ENCODE measurements at places on chromosomes 11 and 22. TPM values are rescaled to one million over a fixed set of nuclear protein-coding genes. Genes with fewer than 3 reads are reported as not detected.

DNA sequence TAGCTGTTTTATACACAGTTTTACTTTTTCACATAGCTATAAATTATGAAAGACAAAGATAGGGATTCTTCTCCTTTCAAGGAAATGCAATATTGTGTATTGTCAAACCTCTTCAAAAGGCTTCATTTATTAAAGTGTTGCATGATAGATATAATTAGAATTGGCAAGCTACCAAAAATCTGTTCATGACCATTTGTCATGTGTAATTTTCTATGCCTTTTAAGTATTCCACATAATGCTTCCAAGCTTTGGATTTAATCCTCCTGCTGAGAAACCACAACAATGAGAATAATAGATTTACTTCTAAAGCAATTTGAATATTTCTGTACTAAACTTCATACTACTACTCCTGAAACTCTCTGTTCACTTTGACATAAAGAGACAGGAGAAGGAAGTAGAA is 403.2 kb upstream of the CCDC179 start:
- peak; percentile 34 for DNase-seq
- H3K4me1 ChIP-seq: no peaks in the 10 kb centered on the region
- H3K4me3 ChIP-seq: no peak overlapping the region
- H3K27me3 ChIP-seq: no peaks in the 10 kb centered on the region
- no peak overlapping the region for H3K27ac ChIP-seq

The CDC42EP2 gene
- total RNA-seq: 12.3 TPM

DNA sequence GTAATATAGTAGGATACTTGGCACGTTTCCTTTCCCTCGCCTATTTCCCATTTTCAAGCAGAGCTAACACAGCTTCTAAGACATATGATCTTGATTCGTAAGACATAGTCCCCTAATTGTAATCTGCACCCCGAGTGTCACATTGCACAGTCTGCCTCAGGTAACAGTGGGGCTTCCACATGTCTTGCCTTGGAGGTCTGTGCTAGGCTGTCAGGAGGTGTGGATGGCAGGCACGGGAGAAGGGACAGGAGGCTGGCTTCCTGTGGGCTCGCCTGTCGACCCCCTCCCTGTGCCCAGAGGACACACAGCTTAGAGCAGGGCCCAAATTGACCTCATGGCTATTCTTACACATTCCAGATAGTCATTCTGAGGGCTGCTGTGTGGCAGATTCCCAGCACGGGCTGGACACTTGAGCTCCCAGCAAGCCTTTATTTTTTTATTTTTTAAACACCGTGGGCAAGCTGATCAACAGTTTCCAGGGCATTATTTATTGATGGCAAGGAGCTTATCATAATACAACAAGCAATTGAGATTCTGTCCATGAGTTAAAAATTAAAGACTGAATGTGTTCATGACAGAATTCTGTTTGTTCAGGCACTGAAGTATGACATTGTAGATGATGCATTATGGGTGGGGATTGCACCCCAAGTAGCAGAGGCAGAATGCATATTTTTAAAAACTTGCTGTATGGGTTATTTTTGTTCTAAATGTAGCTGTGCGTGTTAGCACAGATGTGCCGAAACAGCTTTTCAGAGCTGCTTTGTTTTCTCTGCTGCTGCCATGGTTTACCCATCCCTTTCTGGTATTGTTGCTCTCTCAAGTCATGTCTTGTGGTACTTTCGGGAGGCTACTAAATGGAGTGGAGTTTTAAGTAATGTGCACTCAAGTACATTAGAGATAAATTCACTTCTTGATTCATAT is 113.0 kb downstream of the ATXN10 start:
- no peak overlapping the region for H3K4me3 ChIP-seq
- H3K27me3 ChIP-seq: no peaks in the 10 kb centered on the region
- H3K27ac ChIP-seq: no peak overlapping the region
- peaks cover 22% of the 10 kb centered on the region for H3K4me1 ChIP-seq
- DNase-seq: no peak

The INS gene
- total RNA-seq: not detected

- H3K27ac ChIP-seq: no peak overlapping the region
- H3K4me1 ChIP-seq: peaks cover 4% of the 10 kb centered on the region
- no peak overlapping the region for H3K4me3 ChIP-seq
- peak; percentile 54 for DNase-seq
Measured at GRCh38 chr11:87879118-87879517, 296.1 kb downstream of the RAB38 start.

DNA sequence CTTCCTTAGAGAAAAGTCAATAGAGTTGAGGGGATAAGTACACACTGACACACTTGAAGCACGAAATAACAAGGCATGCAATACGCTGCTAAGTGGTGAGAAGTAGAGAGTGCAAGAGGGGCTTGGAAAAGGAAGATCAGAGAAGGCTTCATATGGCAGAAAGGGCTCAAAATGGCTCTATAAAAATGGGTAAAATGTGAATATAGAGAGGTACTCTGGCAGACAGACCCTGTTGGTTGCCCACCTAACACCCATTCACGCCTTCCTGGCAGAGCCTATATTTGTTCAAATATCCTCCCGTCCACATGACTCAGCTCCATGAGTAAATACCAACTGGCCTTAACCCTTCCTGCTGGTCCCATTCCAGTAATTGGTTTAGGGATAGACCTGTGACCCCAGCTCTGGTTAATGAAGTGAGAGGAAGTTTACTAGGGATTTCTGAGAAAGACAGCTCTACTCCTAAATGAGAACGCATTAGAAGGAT is 38.9 kb upstream of the CCDC34 start:
- no peaks in the 10 kb centered on the region for H3K36me3 ChIP-seq
- no peak overlapping the region for H3K4me3 ChIP-seq
- H3K4me1 ChIP-seq: no peaks in the 10 kb centered on the region
- no peak overlapping the region for H3K27ac ChIP-seq

GRCh38 chr22:46674367-46674781 is 54.2 kb downstream of the GRAMD4 start:
- DNase-seq: no peak
- no peaks in the 10 kb centered on the region for H3K27me3 ChIP-seq
- H3K36me3 ChIP-seq: no peaks in the 10 kb centered on the region
- no peak overlapping the region for H3K4me3 ChIP-seq

- H3K27me3 ChIP-seq: no peaks in the 10 kb centered on the region
- no peak for DNase-seq
- H3K4me3 ChIP-seq: no peak overlapping the region
- peaks cover 31% of the 10 kb centered on the region for H3K4me1 ChIP-seq
Measured at GRCh38 chr11:130774703-130775102, 141.6 kb downstream of the SNX19 start.

GRCh38 chr22:24002272-24002671 is 3.0 kb downstream of the GSTT4 start:
- DNase-seq: no peak
- no peak overlapping the region for H3K4me3 ChIP-seq
- H3K27ac ChIP-seq: no peak overlapping the region
- no peaks in the 10 kb centered on the region for H3K4me1 ChIP-seq

DNA sequence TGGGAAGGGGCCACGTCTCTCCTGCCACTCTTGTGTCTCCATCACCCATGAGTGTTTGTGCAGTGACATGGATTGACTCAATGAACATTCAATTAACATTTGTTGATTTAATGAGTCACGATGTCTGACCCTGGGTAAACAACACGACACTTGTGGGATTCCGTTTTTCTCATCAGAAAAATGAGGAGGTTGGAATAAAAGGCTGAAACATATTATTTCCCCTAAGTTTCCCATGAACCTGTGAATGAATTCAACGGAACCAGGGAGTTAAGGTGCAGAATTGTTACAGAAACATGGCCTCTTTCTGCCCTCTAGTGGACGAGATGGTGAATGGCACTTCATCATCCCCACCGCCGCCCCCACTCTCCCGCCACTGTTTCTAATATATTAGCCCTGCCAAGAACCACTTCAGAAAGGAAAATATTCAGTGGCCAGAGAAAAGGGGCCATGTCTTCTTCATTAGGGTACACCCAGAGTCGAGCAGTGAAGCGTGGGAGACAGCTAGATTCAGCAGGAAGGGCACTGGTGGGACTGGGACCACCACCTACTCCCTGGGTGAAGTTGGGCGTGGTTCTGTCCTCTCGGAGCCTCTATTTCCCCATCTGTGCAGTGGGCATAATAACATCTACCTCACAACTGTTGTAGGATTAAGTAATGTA is 46.3 kb upstream of the SYT13 start:
- peak; percentile 49 for DNase-seq
- H3K27me3 ChIP-seq: peaks cover 2% of the 10 kb centered on the region
- no peaks in the 10 kb centered on the region for H3K36me3 ChIP-seq
- H3K4me3 ChIP-seq: no peak overlapping the region
- H3K27ac ChIP-seq: no peak overlapping the region
- H3K4me1 ChIP-seq: peaks cover 5% of the 10 kb centered on the region

DNA sequence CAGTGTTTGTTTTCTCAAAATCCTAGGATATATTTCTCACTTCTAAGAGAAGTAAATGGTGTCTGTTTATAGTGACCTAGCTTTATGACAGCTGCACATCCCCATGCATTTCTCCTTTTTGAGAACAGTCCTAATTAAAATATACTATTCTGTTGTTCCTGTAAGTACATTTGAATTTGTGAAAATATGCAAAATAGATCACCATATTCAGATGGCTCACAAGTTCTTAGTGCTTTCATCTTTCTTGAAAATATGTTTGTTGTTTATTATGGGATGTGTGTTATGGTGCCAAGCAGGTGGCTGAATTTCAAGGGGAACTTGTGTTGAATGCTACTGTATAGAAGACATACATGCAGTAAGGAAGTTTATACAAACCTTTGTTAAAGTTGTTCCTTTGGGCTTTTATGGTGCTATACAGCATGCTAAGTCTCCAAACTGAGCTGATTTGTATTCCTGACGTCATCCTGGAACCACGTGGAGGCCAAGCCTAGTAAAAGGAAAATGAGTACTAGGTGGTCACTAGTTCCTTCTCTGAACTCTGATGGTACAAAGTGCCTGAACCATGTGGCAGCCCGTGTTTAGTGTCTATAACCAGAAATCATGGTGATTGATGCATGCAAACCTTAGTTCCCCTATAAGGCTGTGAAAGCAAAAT is 7.8 kb upstream of the VSTM5 start:
- no peak overlapping the region for H3K4me3 ChIP-seq
- no peak for DNase-seq
- H3K36me3 ChIP-seq: no peaks in the 10 kb centered on the region
- H3K4me1 ChIP-seq: no peaks in the 10 kb centered on the region
- H3K27me3 ChIP-seq: no peaks in the 10 kb centered on the region
- no peak overlapping the region for H3K27ac ChIP-seq

GRCh38 chr11:44624761-44625221 is 59.3 kb downstream of the CD82 start:
- no peaks in the 10 kb centered on the region for H3K36me3 ChIP-seq
- H3K27me3 ChIP-seq: no peaks in the 10 kb centered on the region

GRCh38 chr11:4891996-4892640 is 10.4 kb downstream of the OR51T1 start:
- peaks cover 4% of the 10 kb centered on the region for H3K4me1 ChIP-seq
- H3K4me3 ChIP-seq: no peak overlapping the region
- H3K27ac ChIP-seq: no peak overlapping the region
- peak; percentile 86 for DNase-seq
- no peaks in the 10 kb centered on the region for H3K27me3 ChIP-seq

The CLNS1A gene
- 130 TPM for total RNA-seq

- no peak overlapping the region for H3K27ac ChIP-seq
- no peaks in the 10 kb centered on the region for H3K27me3 ChIP-seq
- no peaks in the 10 kb centered on the region for H3K36me3 ChIP-seq
- no peaks in the 10 kb centered on the region for H3K4me1 ChIP-seq
Measured at GRCh38 chr11:88193278-88193677, 18.0 kb upstream of the RAB38 start.

DNA sequence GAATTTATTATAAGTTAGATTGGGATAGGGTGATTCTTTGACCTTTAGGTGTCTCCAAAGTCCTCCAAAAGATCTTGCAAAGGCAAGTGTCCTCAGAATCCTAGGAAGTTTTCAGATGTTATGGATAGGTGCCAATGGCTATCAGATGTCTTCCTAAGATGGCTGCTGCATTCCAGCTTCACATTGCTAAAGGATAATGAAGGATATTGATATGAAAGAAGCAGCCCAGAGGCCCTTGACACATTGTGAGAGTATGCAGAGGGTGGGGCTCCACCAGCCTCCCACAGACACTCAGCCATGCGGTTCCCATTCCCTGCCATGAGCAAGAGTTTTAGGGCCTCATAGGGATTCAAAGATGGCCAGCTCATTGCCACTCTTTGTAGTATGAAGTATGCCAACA is 22.3 kb upstream of the GLYATL2 start:
- H3K27ac ChIP-seq: no peak overlapping the region
- no peaks in the 10 kb centered on the region for H3K4me1 ChIP-seq
- no peak overlapping the region for H3K4me3 ChIP-seq

DNA sequence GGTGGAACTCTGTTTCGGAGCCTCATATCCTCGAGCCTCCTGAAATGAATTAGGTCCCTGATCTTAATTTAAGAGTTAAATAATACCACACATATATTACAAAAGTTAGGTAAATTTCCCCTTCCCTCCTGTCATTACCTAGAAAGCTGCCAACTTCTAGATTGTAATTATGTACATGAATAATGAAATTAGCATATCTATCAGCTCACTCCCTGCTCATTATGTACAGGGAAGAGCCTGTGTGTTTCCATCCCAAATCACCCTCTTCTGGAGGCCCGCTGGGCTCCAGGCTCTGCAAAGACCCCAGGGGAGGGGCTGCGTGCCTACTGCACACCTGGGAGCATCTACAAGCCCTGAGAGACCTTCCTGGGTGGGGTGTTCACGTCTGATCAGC is 384.1 kb downstream of the MN1 start:
- no peak for DNase-seq
- H3K27me3 ChIP-seq: peaks cover 8% of the 10 kb centered on the region
- no peaks in the 10 kb centered on the region for H3K36me3 ChIP-seq
- peaks cover 13% of the 10 kb centered on the region for H3K4me1 ChIP-seq
- H3K27ac ChIP-seq: no peak overlapping the region

DNA sequence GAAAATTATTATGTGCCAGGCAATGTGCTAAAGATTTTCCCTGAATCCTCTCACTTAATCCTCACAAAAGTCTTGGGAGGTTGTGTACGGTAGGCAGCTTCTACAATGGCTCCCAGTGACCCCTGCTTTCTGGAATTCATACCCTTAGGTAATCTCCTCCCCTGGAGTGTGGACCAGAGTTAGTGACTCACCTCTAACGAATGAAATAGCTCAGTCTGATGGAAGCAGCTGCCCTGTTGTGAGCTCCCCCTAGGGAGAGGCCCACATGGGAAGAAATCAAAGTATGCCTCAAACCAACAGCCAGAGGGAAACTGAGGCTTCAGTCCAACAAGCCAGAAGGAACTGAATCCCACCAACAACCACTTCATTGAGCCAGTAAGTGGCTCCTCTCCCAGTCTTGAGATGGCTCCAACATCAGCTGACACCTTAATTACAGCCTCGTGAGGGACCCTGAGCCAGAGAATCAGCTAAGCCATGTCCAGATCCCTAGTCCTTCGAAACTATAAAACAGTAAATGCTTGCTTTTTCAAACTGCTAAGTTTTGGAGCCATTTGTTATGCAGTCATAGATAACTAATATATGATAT is 98.9 kb upstream of the ISX start:
- H3K4me1 ChIP-seq: no peaks in the 10 kb centered on the region
- DNase-seq: peak; percentile 41
- no peak overlapping the region for H3K4me3 ChIP-seq
- no peaks in the 10 kb centered on the region for H3K36me3 ChIP-seq

The CRYBB1 gene
- not detected for total RNA-seq

DNA sequence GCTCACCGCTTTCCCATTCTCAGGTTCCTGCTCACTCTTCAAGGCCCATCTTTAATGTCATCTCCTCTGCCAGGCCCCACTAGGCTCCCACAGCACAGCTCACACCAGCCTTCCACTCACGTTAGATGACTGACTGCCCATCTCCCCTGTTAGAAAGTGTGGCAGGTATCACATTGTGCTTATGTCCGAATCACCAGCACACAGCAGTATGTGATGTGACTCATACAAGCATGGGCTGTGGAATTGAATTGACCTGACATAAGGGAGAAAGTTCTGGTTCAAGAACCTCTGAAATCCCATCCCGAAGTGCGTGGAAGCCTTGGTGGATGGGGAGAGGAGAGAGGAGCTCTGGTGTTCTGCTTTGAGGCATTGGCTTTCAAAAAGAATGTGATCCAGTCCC is 6.5 kb downstream of the VSTM5 start:
- H3K36me3 ChIP-seq: no peaks in the 10 kb centered on the region
- DNase-seq: peak; percentile 34
- no peak overlapping the region for H3K4me3 ChIP-seq

Data from fibroblast of lung (primary cell).